ENCODE measurements at places on chromosomes 13 and 19.
A peak's percentile ranks its signal among the peaks of the same experiment; 100 is the strongest.

DNA sequence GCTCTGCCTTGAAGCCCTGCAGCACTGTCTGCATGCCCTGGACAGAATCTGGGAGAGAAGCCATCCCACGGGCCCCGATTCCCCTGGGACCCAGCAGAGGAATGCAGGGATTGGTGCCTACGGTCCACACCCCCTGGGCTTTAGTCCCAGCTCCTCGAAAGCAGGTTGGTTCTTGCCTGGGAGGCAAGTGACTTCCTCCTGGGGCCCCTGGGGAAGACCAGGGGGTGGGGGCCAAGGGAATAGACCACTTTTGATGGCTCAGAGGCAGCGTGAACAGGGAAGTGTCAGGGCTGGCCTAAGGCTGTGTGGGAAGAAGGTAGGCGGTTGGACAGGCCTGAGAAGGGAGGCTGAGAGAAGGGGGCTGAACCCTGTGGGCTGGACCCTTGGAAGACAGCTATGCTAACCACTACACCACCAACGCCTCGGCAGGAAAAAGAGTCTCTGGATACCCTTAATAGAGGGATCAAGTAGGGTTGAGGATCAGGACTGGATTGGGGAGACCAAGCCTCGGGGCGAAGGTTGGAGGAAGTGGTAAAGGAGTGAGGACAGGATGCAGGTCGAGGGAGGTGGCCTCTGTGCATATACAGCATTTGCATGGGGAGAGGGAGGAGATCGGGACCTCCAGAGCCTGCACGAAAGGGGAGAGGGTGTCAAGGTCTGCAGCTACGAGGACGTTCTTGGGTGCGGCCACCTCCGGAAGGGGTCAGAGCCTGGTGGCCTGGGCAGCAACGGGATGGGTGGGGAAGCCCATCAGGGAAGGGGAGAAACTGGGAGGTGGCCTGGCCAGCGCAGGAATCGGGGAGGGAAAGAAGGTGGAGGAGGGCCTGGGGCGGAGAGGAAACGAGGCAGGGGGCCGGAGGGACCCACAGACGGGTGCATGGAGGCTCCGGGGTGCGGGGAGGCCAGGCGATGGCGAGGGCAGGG lies 709 bp downstream of the DPP9 start:
- DNase-seq = no peak

DNA sequence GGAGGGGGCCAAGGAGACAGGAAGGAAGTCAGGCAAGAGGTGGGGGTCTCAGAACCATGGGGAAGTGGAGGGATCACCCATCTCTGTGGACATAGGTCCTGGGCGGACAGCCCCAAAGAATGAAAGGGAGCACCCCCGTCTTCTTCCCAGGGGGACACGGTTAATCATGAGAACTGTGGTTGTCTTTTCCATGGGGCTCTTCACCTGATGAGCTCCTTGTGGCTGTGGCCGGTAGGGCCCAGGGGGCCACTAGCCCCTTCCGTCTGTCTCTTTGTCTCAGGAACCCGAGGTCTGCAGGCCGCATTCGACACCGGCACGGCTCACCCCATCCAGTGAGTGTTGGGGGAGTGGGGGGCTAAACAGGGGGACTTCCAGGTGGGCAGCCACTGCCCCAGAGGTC lies 8.6 kb downstream of the PLPPR2 start:
- DNase-seq = no peak

- no peak for DNase-seq
Observed at GRCh38 chr19:24059563-24060295, 27.3 kb upstream of the ZNF254 start.

GRCh38 chr13:26015271-26016125 lies 36.3 kb downstream of the SHISA2 start:
- DNase-seq = no peak

- DNase-seq = peak; percentile 1
Observed at GRCh38 chr13:99379856-99380801, 72.9 kb upstream of the GPR183 start.

GRCh38 chr13:36778083-36778671 lies 40.8 kb upstream of the RFXAP start:
- DNase-seq = no peak

DNA sequence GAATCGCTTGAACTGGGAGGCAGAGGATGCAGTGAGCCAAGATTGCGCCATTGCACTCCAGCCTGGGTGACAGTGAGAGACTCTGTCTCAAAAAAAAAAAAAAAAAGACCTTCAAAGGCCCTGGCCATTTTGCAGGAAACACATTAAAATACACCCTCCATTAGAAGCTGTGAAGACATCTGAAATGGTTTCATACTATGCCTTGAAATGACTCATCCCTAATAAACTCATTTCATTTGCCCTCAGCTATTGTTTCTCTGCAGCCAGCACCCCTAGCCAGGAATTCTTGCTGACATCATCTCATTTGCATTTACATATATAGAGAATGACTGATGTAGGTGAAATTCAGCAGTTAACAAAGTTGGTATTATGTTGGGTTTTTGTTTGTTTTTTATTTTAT lies 8.7 kb downstream of the EML2 start:
- DNase-seq = no peak

GRCh38 chr19:45816236-45817009 lies 1.3 kb upstream of the RSPH6A start:
- no peak for DNase-seq

GRCh38 chr19:56507446-56508289 lies at the start of gene ZNF471:
TSS of gene ZNF471 (plus strand) at chr19:56507855. CDS start at chr19:56511572, 3,717 bp downstream.
- DNase-seq = peak; percentile 70

GRCh38 chr13:55566779-55567178 lies 1573.9 kb upstream of the PRR20A start:
- DNase-seq = no peak

DNA sequence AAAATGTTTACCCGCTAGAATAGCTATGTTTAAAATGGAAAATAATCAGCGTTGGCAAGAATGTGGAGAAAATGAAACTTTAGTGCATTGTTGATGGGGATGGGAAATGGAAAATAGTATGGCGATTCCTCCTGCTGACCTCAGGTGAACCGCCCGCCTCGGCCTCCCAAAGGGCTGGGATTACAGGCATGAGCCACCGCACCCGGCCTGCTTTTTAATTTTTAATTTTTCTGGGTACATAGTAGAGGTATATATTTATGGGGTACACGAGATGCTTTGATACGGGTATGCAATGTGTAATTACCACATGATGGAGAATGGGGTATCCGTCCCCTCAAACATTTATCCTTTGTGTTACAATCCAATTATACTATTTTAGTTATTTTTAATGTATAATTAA lies 7.3 kb upstream of the NLRP8 start:
- DNase-seq = no peak

DNA sequence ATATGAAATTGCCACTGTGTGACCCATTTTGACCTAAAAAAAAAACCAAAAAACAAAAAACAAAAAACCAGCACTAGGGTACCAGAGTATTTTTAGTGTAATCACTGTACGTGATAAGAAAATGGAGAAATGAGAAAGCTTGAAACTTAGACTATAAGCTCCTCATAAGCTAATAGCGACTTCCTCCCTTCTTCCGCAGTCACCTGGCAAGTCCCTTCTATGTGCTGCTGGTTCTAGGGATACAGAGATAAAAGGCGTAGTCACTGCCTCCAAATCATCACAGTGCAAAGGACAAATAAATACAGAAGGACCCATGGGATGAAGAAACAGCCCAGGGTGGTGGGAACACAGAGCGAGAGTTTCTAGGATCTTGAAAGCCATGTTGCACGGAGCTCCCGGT lies 190.3 kb downstream of the TM9SF2 start:
- DNase-seq = no peak

GRCh38 chr19:8897106-8897505 lies 64.9 kb downstream of the MBD3L1 start:
- DNase-seq = no peak

DNA sequence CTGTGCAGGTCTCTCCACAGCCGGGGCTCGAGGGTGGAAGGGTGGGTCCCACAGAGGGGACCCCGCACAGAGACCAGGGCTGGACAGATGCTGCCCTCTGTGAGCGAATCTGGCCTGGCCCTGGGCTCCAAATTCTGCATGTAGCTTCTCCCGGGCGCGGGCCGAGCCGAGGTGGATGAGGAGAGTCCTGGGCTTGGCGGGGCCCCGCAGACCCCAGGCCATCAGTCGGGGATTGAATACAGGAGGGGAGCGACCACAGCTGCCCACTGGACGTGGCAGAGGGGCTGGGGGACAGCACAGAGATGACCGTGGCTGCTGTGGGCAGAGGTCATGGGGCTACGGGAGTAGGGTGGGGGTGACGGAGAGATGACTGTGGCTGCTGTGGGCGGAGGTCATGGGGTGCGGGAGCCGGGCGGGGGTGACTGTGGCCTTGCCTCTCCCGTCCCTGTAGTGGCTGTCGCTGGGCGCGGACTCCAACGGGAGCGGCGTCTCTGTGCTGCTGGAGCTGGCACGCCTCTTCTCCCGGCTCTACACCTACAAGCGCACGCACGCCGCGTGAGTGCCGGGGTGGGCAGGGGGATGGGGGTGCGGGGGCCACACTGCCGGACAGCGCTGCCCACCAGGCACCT lies 15.5 kb downstream of the NCLN start:
- DNase-seq = no peak

DNA sequence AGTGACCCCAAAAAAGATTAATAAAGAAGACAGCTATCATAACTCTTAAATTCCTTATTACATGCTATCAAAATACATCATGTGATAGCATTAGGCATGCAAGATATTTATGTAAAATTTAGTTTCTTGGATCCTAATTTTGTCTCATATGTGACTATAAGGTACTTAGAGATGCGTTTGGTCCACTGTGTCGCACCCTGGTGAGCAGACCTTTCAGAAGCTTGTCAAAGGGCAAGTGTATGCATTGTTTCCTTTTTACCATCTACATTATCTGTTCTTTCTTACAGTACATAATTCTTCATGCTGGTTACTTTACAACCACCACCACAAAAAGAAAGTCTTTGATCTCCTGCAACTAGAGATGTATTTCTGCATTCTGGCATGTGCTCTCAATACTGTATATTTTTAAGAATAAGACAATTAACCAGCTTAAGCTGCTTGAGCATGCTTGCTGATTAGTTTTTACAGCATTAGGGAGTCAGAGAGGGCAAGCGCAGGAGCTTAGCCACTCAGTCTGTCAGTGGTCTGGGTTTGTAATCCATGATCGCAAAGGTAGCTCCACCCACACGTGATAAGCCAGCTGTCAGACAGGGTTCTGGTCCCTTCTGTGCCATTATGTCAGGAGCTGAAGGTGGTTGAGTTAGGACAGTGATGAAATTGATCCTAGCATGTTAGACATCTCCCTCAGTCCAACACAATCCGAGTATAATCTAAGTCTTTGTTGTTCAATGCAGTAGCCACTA lies 500.9 kb downstream of the MYO16 start:
- no peak for DNase-seq

- no peak for DNase-seq
Observed at GRCh38 chr13:38409771-38410170, 60.1 kb downstream of the UFM1 start.

- no peak for DNase-seq
Observed at GRCh38 chr13:25722893-25723292, 328.9 kb downstream of the SHISA2 start.

DNA sequence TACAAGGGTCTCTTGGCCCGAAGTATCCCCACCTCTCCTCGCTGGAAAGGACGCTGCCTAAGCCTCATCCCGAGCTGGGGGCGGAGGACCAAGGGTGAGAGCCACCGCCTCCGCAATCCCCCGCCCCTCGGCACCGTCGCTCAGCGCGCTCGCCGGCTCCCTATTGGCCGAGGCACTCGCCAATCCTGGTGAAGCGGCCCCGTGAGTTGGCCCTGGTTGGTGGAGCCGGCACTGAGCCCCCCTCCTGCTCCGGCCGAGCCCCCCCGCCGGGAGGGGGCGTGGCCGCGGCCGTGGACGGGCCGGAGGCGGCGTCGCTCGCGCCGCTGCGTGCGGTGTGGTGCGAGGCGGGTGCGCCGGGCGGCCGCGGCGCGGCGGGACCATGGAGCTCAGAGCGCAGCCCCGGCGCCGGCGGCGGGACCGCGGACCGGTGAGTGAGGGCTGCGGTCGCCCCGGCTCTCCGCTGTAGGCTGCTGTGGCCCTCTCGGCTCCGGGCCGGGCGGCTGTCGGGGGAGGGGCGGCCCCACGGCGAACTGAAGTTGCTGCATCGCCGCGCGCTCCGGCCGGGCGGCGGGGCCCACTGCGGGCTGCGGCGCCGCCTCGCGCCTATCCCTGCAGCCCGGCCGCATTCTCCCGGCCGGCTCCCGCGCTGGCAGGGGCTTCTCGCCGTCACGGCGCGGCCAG lies at the start of gene WASF3:
Gene WASF3 (plus strand): TSS at position 291 of the 681 bp plus-strand sequence. CDS start 84,588 bp downstream, outside the sequence.
- no peak for DNase-seq
